ENCODE measurements at places on chromosomes 6 and 20.

- DNase-seq, result peak; percentile 30
These were observed 153.3 kb downstream of the SCML4 start for GRCh38 chr6:107670792-107671199.

- peak; percentile 21 for DNase-seq
These were observed 527 bp downstream of the TOMM34 start for GRCh38 chr20:44959638-44960102.

DNA sequence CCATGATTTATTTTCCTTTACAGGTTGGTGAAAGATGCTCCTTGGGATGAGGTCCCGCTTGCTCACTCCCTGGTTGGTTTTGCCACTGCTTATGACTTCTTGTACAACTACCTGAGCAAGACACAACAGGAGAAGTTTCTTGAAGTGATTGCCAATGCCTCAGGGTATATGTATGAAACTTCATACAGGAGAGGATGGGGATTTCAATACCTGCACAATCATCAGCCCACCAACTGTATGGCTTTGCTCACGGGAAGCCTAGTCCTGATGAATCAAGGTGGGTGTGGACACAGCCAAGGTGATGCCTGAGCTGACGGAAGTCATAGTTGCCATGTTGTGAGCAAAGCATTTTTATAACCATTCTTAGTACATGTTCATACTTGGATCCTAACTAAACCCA, 34.6 kb upstream of the CALHM6 start:
- DNase-seq, result no peak

DNA sequence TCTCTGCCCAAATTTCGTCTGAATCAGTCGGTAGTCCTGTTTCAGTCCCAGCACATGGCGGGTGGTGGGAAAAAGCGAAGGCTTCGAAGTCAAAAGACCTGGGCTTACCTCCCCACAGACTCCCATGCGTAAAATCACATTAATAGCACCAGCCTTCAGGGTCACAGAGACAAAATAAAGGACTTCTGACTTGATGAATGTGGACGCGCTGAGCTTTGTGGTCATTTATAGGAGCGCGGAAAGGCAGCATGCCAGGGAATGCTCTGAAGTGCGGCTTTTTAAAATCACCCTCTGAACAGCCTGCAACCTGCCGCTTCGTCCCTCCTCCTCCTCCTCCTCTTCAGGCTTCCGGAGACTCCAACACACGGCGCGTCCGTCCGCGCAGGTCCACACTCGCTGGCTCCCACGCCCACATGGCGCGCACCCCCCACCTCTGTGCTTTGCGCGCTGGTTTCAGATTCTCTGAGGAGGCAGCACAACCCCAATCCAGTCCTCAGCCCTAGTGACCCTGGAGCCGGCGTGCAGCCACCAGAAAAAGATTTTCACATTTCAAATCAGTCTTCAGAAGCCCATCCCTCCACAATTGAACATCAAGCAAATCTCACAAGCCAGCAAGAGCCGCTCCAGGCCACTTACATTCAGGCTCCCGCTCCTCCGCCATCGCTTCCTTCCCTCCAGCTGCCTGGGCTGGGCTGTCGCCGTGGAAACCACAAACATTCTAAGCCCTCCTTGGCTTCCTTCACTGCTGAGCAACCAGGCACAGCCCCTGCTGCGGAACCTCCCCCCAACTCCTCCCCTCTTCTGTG, at the start of gene C6orf118:
TSS of gene C6orf118 (minus strand) at position 680 of the 806 bp plus-strand sequence. CDS start at position 661, 19 bp downstream.
- peak; percentile 2 for DNase-seq

GRCh38 chr20:46640044-46640443, 11.2 kb downstream of the SLC13A3 start:
- DNase-seq, result no peak

GRCh38 chr20:21450572-21450971, 53.2 kb upstream of the NKX2-4 start:
- DNase-seq, result no peak

GRCh38 chr20:44135417-44136204, 51.4 kb downstream of the JPH2 start:
- DNase-seq, result no peak

GRCh38 chr6:2203264-2203663, 42.1 kb downstream of the GMDS start:
- no peak for DNase-seq

GRCh38 chr6:155628306-155628705, 172.7 kb upstream of the NOX3 start:
- no peak for DNase-seq

- DNase-seq, result no peak
These were observed 71.5 kb downstream of the PSMG4 start for GRCh38 chr6:3330199-3330598.

DNA sequence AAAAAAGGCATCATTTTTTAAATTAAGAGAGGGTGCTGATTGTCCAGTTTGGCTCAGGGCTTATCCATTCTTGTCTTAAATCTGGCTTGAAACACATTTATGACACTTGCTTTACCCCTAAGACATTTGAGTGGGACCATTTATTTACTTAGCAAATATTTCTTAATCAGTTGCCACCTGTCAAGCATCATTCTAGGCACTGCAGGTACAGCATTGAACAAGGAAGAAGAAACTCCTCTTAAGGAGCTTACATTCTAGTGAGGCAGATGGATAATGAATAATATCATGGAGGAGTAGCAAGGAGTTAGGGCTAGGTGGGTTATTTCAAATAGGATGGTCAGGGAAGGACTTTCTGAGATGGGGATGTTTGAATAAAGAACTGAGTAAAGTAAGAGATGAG, 189.8 kb downstream of the UTRN start:
- no peak for DNase-seq

GRCh38 chr6:18126121-18126520, 3.6 kb upstream of the NHLRC1 start:
- no peak for DNase-seq

DNA sequence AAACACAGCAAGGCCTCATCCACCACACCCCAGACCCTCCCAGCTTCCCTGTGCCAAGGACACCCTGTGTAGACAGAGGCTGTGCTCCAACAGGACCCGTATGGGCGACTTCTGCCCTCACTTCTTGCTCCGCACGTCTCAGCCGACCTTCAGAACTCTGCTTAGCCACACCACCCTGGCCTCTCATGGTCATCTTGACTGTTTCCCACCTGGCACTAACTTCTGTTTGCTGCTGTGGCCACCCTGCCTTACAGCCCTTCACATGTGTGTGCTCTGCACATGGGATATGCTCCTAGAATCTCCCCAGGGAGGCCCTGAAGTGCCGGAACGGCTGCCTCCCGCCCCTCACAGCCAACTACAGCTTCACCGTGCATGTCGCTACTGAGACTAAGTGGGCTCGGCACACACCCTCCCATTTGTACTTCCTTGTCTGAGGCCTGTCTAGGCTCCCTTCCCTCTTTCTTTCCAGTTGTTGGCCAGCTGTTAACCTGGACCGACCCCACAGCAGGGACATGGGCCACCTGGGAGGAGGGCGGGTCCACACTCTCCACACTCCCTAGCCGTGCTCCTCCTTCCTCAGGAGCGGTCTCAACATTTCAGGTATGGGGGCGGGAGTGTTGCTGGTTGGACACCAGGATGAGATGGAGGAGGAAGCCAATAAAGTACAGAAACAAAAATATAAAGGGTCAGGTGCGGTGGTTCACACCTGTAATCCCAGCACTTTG, 69.6 kb downstream of the PYGB start:
- DNase-seq, result no peak

GRCh38 chr6:11083491-11083890, 10.1 kb upstream of the SMIM13 start:
- no peak for DNase-seq

- DNase-seq, result no peak
These were observed 259.3 kb downstream of the BMP7 start for GRCh38 chr20:57007171-57007540.

DNA sequence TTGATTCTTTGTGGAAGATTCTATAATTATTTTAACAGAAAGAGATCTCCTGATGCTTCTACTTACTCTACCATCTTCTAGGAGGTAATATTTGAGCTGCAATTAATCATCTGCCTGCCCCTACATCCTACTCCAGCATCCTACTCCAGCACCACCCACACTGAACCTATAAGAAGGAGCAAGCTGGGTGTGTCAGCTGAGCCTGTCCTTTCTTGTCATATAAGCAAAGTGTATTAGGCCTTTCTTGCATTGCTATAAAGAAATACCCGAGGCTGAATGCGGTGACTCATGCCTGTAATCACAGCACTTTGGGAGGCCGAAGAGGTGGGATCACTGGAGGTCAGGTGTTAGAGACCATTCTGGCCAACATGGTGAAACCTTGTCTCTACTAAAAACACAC, 84.2 kb upstream of the ARG1 start:
- no peak for DNase-seq

DNA sequence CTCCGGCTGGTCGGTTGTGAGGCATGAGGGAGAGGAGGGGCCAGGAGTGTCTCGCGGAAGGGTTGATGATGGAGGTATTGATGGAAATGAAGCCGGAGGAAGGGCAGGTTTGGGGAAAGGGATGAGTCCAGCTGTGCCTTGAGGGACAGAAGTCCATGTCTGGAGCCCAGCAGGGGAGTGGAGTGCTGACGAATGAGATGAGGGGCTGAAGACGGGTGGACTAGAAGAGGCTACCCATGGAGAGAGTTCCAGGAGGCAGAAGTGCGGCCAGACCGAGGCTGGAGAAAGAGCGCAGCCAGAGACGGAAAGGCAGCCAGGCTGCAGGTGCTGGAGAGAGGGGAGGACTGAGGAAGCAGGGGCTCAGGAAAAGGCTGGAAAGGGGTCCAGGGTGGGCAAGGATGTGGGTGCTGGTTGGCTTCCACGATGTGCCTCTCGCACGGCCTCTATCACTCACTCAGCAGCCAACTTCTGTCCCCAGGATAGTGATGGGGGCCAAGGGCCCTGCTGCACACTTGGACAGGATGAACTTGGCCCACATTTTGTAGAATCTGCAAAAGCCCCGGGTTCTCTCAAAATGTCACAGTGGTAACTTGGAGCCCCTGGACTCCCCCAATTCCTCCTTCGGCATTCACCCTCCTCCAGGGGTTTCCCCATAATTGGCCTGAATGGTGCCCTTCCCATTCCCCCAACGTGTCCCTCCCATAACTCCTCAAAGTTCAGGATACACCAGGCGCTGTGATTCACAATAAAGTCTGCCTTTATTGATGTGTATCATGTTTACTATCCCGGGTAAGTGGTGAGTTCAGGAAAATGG, 627 bp upstream of the EIF6 start:
- no peak for DNase-seq

GRCh38 chr6:104862456-104862855, 2.7 kb upstream of the HACE1 start:
- DNase-seq, result no peak

GRCh38 chr6:43698584-43699349, 11.2 kb upstream of the MRPS18A start:
- DNase-seq, result no peak

DNA sequence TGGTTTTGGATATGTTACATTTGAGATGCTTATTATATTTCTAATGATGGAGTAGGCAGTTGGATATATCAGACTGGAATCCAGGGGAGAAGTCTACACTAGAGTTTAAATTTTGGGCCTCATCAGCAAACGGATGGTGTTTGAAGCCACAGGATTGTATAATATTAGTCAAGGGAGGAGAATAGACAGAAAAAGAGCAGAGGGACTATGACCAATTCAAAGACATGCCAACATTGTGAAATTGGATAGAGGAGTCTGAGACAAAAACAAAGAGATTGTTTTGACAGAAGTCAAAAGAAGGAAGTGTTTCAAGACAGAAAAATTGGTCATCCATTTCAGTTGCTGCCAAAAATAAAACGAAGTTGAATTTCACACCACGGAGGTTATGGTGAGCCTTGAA, 66.5 kb downstream of the NOX3 start:
- no peak for DNase-seq

- DNase-seq, result no peak
These were observed 47.6 kb downstream of the ZDHHC14 start for GRCh38 chr6:157428427-157429202.

DNA sequence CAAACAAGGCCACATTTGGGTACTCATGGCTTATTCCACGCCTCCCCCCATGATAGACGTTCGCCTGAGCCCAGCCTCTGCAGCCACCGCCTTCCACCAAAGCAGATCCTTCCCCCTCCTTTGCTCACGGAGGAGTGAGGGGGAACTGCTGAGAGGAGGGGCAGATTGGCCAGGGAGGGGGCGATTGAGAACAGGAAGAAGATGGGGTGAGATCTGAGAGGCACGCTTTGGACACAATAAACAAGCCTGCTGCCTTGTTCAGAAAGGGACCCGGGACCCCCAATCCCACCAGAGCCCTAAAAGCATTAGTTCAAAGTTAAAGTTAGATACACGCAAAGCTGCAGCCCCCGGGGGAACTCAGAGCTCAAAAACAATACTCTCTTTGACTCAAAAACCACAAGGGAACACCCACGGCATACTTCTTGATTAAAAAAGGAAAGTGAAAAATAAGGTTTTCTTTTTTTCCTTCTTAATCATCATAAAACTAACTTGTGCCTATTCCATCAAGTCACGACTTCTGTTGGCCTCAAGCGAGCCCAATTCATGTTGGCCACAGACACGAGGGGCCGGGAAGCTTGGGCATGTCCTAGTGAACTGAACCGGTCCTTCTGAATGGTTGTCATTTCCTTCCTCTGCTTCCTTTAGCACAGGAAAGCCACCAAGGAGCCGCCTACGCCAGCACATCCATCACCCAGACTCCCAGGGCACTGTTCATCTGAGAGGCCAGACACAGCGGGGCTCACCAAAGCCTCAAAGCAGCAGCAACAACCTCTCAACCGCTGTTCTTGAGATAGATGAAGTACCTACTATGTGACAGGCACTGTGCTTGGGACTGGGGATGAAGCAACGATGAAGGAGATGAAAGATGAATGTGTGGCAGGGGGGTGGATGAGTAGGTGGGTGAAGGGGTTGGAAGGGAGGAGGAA, 44.7 kb downstream of the NFATC2 start:
- no peak for DNase-seq

DNA sequence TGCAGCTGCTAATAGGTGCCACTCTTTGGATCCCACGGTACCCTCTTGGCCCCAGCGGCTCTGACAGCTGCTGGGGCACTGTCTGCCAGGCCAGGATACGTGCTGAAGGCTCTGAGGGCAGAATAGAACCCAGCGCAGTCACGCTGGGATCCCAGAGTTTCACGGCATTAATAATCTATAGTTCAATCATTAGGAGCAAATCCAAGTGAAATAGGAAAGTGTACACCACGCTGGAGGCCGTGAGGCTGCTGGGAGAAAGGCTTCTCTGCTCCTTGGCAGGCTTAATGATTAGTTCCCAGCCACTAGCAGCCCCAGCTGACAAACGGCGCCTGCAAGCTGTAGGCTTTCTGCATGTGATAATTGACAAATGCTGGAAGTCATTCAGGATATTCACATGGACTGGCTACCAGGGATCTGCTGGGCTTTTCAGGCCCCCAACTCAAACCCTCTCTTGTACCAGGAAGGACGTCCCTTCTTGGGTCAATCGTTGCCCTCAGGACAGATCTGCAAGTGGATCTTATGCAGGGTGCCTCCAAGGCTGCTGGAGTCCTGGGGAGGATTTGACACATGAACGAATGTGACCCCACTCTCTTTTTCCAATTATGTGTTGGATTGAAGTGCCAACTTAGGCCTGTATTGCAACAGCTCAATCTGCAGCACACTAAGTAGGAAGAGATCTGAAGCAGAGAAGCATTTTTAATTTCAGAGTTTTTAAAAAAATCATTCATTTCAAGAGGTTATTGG, 50.1 kb upstream of the INSM1 start:
- DNase-seq, result no peak

Data from C1 segment of cervical spinal cord (tissue), 14 donors.